Breast epithelium (tissue), 4 donors: ENCODE measurements at places on chromosomes 7 and 10.

GRCh38 chr10:87875929-87876571 is 12.6 kb downstream of the PTEN start:
- DNase-seq = no peak

DNA sequence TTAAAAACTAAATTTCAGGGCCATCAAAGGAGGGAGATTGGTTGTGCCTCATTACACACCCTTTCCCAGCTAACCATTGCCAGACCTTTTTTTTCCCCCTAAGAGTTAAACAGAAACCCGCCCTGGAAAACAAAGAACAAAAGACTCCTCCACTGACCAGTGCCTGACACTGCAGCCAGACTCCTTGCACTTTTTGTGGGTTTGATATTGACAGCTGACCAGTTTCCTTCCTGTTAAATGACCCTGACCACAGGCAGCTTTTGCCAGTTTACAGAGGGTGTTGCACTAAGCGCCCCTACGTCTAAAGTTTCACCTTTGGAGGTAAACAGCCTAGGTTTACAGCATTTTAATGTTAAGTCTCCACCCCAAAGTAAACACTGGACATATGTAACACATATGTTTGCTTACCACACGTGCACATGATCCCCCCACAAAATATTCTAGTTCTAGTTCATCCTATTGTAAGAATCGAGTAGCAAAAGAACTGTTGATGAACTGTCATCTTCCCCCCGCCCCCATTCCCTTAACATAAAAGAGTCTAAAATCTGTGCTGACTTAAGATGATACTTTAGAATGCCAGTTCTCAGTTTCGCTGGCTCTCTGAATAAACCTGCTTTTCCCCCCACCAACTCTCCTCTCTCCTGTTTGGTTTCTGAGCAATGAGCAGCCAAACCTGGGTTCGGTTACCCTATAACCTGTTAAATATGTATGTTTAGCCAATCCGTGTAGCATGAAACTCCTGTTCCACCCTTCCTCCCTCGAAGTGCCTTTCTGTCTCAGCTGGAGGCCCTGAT is 38.0 kb downstream of the FOXI2 start:
- DNase-seq = no peak

DNA sequence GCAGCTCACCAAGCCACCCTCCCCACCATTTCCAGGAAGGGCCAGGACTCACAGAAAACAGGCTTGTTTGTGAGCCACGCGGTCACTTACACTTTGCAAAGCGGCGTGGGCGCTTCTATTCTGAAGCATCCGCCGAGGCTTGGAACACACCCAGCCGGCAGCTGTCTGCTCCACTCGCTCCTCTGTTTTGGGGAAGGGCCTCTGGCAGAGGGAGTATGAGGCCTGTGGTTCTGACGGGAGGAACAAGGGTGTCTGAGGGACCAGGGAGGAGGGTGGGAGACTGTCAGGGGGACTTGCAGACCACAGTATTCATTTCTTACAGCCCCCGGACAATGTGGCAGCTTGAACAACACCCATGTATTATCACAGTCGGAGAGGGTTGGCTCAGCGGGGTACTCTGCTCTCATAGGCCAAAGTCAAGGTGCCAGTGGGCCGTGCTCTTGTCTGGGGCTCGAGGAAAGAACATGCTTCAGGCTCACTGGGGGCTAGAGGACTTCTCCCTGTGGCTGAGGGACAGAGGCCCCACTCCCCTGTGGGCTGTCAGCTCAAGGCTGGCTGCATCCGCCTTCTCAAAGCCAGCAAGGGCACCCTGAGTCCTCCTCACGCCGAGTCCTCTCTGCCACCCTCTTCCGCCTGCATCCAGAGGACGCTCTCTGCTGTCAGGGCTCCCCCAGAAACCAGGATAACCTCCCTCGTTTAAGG is 60.4 kb upstream of the FAM20C start:
- no peak for DNase-seq

DNA sequence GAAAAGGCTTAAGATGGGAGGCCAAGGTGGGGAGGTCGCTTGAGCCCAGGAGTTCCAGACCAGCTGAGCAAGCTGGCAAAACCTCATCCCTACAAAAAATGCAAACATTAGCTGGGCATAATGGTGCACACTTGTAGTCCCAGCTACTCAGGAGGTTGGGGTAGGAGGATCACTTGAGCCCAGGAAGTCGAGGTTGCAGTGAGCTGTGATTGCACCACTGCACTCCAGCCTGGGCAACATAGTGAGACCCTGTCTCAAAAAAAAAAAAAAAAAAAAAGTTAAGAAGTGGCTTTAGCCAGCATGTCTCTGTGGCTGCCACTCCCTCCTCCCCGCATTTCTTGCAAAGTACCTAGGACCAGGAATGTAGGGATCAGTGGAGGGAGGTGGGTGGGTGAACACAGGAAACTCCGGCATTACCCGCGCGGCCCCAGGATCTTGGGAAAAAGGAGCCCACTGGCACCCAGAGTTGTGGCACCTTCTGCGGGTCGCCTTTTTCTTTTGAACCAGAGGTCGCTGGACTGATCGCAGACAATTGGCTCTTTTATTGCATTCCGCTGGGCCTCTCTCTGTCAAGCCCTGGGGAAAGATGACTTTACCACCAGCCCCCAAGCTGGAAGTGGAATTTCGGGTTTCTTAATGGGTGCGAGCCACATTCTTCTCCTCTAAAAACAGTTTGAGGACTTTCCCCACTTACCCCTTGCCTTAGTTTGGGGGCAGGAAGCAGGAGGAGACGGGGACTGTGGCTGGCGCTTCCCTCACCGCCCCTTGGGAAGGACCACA is 3.5 kb downstream of the VGF start:
- no peak for DNase-seq

DNA sequence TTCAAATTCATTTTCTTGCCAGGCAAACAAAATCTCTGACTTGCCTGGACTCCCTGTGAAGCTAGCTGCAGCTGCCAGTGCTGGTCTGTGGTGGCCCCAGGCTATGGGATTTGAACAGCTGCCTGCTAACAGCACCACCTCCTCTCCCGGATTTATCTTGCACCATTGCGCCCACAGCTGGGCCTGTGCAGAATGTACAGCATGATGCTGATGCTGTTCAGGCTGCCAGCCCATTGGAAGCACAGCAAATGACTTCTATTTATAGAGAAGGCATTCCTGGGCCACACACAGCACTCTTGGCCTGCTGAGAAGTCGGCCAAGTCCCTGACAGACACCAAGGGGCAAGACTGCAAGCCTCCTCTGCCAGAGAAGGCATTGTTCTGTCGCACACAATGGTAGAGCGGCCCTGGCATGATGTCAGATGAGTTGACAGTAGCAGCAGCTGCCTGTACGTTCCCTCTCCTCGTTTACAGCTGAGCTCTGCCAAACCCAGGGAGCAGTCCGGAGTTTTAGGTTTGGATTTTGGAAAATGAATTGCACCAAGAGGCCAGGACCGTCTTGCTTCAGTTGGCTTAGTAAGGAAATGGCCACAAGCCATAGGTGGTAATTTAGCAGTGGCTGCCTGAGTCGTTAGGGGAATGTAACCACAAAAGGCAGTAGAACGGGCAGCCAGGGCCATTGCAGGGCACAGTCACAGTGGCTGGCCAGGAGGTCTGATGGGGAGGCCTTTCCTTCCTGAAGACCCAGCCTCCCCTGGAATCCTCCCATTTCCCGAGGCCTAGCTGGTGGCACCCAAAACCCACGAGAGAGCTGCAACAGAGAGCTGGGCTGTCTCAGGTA is 38.5 kb downstream of the MTURN start:
- peak; percentile 93 for DNase-seq
